Ecto neural progenitor cell (in vitro differentiated cells): ENCODE measurements at places on chromosomes 5 and 9.
A peak's percentile ranks its signal among the peaks of the same experiment; 100 is the strongest.

GRCh38 chr5:123700624-123701287, 188.8 kb downstream of the CSNK1G3 start:
- DNase-seq, result no peak

DNA sequence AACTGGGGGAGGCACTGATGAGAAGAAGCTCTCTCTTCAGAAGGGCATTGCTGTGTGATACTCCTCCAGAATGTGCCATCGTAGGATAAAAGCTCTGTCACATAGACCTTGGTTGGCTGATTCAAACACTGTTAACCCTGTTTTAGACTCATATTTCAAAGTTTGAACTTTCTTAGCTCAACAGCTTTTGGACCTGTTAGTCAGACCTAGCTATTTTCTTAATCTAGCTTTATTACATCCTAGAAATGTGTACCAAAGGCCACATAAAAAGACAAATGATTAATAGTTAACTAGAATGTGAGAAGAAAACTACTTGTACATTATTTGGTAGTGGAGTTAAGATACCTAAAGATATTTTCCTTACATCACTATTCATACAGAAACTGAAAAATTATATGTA, 4.3 kb downstream of the RHOBTB3 start:
- DNase-seq, result no peak

GRCh38 chr5:131384616-131385214, 120.9 kb downstream of the CDC42SE2 start:
- DNase-seq, result no peak

DNA sequence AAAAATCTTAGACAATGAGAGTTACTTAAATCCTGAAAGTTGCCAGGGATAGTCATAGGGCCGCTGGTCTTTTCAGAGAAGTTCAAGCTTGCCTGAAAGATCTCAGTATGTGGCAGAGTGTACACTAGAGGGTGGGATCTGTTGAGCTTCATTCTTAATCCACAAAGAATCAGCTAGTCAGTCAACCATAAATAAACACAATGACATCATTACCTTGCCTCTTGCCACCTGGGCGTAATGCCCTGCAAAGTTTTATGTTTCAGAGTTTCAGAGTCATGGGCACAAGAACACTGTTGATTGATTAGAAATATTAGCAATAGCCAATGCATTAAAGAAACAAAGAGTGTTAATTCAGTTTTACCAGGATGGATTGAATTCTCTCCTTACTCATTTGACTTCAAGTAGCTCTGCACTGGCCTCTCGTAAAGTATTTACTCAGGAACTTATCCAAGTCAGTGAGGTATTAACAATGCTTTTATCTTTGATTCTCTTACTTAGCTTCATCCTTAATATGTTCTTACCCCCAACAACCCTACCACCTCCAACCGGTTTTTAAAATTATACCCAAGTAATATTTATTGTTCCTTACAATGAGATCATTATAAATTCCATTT, 14.3 kb upstream of the ANXA1 start:
- no peak for DNase-seq

- no peak for DNase-seq
These were observed 207.4 kb downstream of the PAPPA start for GRCh38 chr9:116360989-116361388.

DNA sequence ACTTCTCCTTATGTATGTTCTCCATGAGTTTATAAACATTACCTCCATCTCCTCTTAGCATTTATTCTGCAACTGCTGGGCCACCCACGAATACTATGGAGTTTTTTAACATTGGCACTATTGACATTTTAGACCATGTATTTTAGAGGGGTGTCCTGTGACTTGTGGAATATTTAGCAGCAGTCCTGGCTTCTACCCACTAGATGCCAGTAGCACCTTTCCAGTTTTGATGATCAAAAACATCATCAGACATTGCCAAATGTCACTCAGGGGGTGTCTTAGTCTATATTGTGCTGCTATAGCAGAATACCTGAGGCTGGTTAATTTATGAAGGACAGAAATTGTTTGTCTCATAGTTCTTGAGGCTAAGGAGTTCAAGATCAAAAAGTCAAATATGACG, 187.5 kb upstream of the RORB start:
- DNase-seq, result no peak

GRCh38 chr9:16335788-16336580, 534.5 kb downstream of the BNC2 start:
- DNase-seq, result no peak

GRCh38 chr9:133602277-133602676, 6.9 kb downstream of the FAM163B start:
- no peak for DNase-seq

GRCh38 chr5:143674469-143674786, 137.5 kb upstream of the HMHB1 start:
- DNase-seq, result no peak

DNA sequence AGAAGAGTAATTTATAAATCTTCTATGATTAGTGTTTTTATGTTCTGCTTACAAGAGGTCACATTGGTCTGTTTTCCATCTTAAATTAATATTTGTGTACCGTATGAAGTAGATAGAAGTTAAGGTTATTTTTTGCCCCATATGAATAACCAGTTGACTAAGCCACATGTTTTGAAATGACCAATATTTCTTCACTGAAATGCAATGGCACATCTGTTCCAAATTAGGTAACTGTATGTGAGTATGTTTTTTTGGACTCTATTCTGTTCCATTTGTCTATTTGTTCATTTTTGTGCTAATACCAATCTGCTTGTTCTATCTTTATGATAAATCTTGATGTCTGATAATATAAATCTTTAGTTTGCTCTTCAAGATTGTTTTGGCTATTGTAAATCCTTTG, 17.7 kb downstream of the JAK2 start:
- no peak for DNase-seq

DNA sequence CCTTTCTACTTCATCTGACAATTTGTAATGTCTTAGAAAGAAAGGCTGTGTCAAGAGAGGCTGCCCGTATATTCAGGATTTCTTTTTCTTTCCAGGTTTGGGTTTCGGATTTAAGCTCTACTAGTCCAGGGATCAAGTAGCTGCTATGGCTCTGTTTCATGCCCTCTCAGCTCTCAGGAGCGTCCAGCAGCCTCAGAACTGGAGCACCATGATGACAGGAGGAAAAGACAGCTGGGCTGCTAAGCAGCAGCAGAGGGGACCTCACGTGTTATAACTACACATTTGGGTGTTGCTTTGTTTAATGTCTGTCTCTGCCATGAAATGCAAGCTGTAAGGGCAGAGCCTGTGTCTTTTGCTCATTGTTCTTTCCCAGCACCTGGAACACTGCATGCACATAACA, 28.5 kb downstream of the TBC1D2 start:
- DNase-seq, result no peak

DNA sequence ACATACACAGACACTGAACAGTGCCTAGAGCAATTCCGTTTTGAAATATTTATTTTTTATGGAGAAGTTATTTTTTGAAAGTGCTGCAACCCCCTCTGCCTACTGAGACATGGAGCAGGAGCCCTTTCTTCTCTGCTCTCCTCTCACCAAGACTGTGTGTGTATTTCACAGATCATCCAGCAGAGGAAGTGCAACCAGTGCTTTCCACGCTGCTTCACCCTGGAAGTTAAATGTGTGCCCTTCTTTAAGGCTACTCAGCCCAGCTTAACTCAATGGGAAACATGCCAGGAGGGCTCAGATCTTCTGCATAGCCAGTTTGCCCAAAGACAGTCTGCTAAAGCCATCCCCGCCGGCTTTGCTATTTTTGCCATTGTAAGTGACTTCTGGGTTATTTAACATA, 606.3 kb downstream of the TLE1 start:
- peak; percentile 49 for DNase-seq

- no peak for DNase-seq
These were observed 245.6 kb downstream of the DNAH5 start for GRCh38 chr5:13698885-13699284.

DNA sequence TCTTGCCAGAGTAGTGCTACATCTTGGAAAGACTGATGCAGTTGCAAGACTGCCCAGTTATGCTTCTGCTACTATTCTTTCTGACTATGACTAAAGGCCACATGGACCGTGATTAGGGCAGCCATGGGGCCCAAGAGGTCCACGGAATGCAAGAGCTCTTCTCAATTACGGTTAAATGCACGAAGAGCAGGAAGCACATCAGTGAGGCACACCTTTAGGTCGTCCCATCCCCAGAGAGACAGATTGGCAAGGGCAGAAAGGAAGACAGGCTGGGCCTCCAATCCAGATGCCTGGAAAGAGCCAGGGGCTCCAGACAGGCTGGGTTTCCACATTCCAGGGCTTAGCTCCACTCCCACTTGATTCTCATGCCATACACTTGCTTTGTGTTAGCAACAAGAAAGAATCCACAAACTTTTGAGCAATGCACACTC, 132.3 kb upstream of the SLIT3 start:
- no peak for DNase-seq

GRCh38 chr5:141686648-141687416, 4.8 kb upstream of the ARAP3 start:
- DNase-seq, result no peak
